ENCODE measurements at places on chromosomes 12 and 14.

DNA sequence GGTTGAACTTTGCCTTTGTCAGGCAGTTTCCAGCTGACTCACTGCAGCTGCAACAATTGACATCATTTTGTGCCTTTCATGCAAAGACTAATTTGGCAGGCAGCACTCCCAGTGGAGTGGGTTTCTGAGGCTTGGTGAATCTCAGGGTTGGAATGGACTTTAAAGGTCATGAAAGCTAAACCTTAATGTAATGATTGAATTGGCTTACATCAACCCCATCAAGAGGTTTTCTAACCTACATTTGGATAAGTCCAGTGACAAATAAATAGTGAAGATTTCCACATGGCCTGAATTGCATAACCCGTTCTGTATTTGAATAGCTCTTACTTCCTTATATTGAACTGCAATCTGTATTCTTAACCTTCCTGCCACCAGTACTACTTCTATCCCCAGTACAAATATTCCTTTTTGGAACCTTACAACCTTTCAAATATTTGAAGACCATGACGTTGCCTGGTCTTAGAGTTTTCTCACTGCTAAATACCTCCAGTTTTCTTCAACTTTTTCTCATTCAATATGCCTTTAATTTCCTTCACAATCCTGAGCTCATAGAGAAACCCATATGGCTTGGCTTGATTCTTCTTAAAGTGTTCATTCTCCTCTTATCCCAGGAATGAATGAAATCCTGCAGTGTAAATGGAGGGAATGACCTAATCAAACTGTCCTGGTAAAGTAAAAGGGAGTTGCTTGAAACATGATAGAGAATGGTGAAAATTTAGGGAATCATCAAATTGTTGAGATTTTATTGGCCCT is 168.1 kb upstream of the NOVA1 start:
- DNase-seq = no peak

DNA sequence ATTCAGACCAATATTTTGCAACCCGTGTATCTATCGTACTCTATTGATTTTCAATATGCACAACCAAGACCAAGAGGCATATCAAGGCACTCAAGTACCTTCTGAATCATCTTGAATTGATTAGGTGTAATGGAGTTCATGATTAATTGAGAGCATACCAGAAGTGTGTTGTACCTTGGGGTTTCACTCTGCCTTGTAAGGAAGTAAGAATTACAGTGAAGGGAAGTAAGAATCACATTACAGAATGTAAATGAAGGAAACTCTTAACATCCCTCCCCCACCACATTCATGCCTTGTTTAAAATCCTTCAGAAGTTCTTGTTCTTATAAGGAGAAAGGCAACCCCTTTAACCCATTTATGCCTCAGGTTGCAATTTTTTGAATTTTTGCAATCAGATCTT is 5.4 kb upstream of the MGAT4C start:
- DNase-seq = no peak

GRCh38 chr14:74176400-74176793 is 62.9 kb upstream of the VSX2 start:
- DNase-seq = no peak

- DNase-seq = no peak
Measured at GRCh38 chr12:96033549-96034389, 1.6 kb downstream of the LTA4H start.

- no peak for DNase-seq
Measured at GRCh38 chr12:52790427-52791270, 5.3 kb downstream of the KRT3 start.

DNA sequence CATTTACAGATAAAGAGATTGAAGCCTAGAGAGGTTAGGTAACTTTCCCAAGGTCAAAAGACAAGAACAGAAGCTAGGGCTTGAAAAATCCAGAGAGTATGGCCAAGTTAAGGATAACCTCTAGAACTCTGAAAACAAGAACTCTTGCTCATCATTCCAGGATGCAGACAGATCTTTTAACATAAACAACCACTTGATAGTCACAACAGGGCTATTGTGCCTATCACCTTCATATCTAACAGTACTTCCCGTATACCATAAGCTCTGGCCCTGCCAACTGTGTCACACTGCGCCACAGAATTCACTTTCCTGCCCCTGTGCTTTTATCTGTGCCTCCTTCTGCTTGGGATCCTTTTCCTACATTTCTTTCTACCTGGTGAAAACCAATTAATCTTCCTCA is 18.2 kb downstream of the ERP29 start:
- no peak for DNase-seq

GRCh38 chr12:93449277-93449676 is 7.5 kb upstream of the UBE2N start:
- no peak for DNase-seq

- no peak for DNase-seq
Measured at GRCh38 chr12:13147688-13148484, 44.4 kb upstream of the GSG1 start.

DNA sequence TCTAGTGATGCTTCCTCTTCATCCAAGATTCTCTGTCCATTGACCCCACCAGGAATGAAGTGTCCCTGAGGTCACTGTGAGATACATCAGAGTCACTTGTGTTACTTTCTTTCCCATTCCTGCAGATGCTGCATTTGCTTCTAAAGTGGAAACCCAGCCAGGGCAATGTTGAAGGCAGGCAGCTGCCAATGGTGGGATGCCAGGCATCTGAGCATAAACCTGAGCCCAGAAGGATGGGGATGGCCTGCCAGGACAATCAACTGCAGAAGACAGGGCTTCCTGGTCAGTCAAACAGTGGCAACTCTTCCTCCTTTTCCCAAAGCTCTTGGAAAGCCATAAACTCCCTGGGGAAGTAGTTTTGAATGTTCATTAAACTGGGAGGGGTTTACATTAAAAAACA is 178.0 kb upstream of the TMEM132C start:
- no peak for DNase-seq

DNA sequence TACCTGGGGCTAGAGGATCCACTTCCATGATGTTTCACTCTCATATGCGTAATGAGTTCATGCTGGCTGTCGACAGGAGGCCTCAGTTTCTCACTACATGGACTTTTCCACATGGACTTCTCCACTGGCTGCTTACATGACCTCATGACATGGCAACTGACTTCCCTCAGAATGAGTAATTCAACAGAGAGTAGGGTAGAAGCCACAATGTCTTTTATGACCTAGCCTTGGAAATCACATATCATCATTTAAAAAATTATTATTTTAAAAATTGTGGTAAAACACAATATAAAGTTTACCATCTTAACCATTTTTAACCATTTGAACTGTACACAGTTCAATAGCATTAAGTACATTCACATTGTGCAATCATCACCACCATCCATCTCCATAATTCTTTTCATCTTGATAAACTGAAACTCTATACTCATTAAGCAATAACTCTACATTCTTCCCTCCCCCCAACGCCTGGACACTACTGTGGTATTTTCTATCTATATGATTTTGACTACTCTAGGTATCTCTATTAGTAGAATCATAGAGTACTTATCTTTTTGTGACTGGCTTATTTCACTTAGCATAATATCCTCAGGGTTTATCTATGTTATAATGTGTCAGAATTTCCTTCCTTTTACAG is 144.5 kb downstream of the TGFB3 start:
- no peak for DNase-seq

GRCh38 chr14:66041582-66041981 is 444.6 kb upstream of the CCDC196 start:
- DNase-seq = no peak
